ENCODE measurements at places on chromosomes 1 and 21.

GRCh38 chr1:94350350-94350924 is 67.8 kb upstream of the ABCD3 start:
- no peak for DNase-seq

DNA sequence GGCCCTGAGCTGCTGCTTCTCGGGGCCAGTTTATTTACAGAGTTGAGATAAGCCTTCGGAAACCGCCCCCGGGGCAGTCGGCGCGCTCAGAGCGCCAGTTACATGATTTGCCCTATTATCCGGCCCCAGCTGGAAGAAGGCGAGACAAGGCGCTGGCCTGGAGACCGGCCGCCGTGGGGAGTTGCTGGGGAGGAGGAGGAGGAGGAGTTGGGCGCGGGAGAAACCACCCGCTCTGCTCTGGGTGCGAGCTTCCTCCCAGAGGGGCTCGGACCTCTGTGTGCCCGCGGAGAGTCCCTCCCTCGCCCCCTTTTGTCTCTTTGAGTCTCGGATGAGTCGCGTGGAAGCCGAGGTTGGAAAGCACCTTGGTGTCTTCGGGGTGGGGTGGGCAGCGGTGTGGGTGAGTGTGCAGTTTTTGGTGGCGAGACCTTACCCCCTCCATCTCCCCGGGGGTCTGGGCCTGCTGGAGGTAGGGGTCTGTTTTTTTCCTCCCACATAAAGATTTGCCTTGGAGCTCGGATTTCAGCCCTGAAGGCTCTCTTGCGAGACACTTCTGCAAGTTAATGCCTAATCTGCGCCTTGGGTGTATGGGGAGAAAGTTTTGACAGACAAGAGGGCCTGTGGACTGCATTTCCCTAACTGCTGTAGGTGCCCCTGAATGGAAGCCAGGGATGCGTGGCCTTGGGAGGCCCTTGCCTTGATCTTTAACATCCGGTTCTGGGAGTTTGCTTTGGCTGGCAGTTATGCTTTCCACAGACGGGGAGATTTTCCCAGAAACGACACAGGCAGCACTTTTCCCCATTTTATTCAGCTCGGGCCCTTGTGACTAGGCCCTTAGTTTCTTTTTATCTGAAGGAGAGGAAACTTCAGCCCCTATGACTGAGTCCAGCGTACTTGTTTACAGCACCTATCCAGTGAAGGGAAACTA is 80.0 kb downstream of the NDUFS5 start:
- peak; percentile 39 for DNase-seq

DNA sequence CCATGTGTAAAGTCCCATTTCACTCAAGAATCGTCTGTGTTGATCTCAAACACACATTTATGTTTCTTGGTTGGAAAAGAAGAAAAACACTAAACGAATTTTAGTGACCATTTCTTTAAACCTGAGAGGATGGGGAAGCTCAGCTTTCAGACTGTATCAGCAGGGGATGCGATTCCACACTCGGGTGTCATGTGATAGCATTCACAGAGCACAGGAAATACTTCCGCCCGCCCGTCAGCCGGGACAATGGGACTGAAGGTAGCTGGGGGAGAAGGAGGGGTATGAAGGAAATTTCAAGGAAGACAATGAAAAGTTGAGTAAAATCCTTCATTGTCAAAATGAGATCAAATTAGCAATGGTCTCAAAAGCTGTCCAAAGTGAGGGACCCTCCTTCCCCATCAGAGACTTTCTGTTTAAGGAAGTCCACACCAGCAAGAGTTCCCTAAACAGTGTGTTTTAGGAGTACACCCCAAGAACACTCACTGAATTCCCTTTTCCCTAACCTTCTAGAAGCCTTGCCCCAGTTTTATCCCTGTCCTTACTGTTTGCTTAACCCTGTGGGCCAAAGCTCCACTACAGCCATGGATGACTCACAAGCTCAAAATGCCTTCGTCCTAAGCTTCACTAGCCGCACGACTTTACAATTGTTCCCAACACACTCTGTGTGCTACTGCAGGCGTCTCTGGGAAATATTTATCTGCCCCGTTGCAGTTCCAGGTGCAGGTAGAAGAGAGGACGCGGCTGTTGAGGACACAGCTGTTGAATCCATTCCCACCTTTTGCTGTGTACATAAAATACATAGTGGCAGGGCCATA is 51.4 kb upstream of the SIM2 start:
- DNase-seq, result no peak

DNA sequence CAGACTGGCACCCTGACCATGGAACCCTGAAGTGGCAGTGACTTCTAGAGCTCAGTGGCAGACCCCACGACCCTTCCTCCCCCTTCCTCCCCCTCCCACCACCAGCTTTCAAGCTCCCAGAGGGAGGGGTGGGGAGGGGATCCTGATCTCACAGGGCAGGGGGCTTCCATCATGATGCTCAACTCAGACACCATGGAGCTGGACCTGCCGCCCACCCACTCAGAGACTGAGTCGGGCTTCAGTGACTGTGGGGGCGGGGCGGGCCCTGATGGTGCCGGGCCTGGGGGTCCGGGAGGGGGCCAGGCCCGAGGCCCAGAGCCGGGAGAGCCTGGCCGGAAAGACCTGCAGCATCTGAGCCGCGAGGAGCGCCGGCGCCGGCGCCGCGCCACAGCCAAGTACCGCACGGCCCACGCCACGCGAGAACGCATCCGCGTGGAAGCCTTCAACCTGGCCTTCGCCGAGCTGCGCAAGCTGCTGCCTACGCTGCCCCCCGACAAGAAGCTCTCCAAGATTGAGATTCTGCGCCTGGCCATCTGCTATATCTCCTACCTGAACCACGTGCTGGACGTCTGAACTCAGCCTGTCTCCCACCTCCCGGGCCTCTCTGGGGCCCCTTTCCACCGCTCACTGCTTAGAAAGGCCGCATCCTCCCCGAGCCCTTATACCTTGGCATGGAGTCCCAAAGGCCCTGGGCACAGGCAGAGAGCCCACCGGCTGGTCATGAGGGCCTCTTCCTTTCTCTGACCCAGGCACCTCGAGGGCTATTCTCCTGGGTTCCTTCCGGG is 3.9 kb downstream of the NHLH1 start:
- no peak for DNase-seq

- no peak for DNase-seq
Observed at GRCh38 chr1:63073309-63074306, 248.8 kb upstream of the FOXD3 start.

- no peak for DNase-seq
Observed at GRCh38 chr1:234289538-234290305, 83.5 kb upstream of the COA6 start.

GRCh38 chr1:24157918-24158481 is 15.1 kb upstream of the IL22RA1 start:
- DNase-seq, result no peak

GRCh38 chr1:209375671-209376365 is 207.7 kb upstream of the CAMK1G start:
- no peak for DNase-seq

DNA sequence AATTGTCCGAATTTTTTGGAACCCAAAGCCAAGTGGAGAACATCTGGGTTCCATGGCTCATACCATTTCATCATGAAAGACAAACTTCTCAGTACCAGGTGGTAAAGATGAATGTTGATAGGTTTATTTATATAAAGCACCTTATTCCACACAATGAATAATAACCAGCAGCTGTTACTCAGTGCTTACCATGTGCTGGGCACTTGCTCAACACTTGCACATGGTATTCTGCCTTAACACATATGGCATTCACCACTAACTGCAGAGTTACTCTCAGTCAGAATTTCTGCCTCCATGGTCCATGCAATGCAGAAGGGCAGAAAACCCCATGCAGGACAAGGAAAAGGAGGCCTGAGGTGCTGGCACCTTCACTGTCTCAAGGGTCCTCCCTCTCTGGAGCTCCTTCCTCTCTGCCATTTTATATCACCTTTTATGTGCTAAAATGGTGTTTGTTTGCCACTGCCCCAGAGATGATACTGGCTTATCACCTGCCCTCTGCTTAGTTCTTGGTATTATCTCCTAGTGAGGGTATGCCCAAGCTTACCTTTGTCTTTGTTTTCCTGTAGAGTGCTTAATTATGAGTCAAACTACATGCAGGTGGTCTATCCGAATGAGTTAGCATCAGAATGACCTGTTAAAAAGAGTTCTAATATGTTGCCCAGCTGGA is 76.7 kb upstream of the ZNF326 start:
- DNase-seq, result no peak

GRCh38 chr1:50527249-50527986 is 104.2 kb upstream of the DMRTA2 start:
- no peak for DNase-seq

GRCh38 chr1:43686801-43687200 is 20.5 kb upstream of the ST3GAL3 start:
- DNase-seq, result no peak

GRCh38 chr1:57844382-57844980 is 420.6 kb upstream of the DAB1 start:
- DNase-seq, result no peak

DNA sequence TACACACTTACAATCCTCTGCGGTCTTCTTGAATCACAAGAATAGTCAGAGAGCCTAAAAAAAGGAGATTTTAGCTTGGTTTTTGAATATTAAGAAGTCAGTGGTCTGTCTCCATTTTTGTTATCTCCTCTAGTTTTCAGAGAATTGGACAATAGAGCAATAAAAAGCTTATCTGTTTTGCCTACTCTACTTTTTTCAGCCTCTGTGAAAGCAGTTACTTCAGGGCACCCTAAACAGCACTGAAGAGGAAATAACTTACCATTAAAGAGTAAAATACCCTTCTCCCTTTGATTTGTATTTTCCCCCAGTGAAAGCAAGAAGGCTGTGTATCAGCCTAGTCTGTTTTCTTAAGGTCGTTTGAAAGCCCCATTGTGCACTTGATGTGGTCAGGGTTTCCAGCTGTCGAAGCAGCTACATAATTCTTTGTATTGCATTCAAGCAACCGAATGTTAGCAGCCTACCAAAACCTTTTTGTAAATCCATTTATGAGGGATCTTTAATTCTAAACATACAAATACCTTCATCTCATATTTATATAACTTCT is 1.0 kb downstream of the NTMT2 start:
- DNase-seq, result no peak

- no peak for DNase-seq
Observed at GRCh38 chr1:23132033-23132432, 36.6 kb downstream of the LUZP1 start.

DNA sequence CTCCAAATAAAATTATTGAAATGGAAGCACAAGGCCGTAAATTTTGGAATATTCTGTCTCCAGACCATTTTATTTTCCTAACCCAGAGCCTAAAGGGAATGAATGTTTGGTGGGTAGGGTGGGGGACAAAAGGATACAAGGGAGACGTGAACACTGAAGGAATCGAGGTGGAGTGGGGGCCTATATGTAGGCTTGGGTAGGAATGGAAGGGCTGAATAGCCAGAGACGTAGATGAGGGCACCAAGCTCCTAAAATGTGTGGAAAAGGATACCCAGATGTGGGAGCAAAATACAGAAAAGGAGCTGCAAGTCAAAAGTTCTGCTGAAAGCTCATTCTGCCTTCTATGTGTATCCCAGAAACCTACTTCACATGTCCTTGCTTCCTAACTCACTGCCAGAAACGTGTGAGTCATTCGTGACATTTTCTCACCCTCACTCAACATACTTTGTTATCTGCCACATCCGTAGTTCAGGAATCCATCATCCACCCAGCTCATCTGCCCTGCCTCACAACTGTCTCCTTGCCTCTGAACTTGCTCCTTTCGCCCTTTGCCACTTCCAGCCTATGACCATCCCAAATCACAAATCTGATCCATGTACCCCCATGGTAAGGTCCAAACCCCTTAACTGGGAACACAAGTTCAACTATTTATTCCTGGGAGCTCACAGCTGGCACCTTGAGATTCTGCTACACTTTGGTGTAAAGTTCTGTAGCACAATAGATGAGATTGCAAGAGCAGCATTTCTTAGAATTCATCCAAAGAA is 84.1 kb upstream of the PRDX6 start:
- DNase-seq, result no peak

DNA sequence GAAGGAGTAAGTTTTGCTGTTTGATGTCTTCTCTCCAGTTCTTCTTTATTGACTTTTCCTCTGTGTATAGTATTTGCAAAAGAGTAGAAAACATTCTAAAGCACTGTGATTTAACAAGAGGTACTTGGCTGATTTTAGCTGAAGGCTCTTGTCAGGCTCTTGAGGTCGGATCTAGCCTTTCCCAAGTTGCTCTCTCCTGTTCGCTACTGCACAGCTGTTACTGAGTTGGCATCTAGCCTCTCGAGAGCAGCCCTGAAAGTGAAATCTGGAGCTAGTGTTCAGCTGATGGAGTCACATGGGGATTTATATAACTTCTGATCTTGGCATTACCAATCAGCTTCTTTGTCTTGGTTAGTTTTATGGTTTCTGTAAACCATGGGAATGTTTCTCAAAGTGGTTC is 193.1 kb downstream of the RYR2 start:
- DNase-seq, result no peak

- no peak for DNase-seq
Observed at GRCh38 chr1:46806196-46807020, 7.6 kb downstream of the CYP4B1 start.

DNA sequence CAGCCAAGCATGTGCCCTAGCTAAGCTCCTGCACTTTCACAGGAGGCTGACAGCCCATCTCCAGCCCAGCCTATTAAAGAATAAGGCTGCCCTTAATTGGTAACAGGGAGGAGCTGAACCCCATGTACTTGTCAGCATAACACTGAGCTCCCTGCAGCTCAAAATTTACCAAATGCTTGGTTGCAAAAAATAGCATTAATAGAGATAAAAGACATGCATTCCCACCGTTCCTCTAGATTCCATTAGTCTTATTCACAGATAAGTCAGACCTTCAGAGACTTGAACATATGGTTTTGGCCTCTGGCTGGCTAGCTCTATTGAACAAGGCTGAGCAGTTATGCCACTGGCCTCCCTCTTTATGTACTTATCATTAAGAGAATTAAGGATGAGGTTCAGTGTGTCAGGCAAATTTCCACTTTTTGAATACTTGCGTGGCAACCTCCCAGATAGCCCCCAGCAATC is 29.2 kb downstream of the OLFML3 start:
- no peak for DNase-seq

DNA sequence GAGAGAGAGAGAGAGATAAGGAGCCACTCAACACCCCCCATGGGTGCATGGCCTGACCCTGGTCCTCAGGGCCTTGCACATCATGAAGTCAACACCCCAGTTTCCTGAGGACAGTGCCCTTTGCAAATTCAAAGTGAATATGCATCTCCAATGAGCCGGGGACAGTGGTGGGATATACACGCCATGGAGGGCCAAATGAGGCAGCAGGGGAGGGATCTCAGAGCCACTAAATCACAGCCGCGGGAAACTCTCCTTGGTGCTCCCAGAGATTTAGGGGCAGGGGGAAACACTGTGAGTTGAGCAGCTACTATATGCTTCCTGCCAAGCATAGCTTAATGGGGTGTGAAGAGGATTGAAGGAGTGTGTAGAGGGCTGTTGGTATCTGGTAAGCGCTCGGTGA is 35.5 kb downstream of the MATN1 start:
- DNase-seq, result no peak

DNA sequence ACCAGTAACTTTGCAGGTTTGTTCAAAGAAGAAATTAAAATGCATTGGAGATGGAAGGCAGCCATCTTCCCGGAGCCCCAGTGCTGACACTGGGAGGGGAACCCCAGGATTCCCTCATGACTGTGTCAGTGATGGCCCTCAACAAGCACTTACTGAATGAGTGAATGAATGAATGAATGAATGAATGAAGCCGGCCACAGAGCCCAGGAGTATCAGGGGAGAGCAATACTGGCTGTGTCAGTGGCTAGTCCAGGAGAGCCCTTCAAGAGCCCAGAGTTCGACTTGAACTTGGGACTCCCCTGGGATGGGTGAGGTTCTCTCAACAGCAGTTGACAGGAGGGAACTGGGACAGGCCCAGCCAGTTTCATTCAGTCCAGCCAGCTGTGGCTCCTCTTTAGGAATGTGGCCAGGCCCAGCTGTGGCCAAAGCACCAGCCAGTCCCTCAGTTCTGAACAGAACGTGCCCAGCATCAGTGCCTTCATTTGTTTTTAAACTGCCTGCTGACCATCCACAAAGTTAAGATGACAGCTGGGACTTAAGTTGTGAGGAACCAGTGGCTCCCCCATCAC is 9.2 kb upstream of the ERG start:
- DNase-seq, result no peak

Measured in SHP77 (cell line).